Activated CD8-positive, alpha-beta memory T cell treated with anti-CD3 and anti-CD28 coated beads, Interleukin-2, amount 50 U/mL, for 4 hours (primary cell): ENCODE measurements at places on chromosomes 3 and 15.

GRCh38 chr15:78358102-78358870, 18.1 kb downstream of the CRABP1 start:
- no peak for DNase-seq

- DNase-seq = no peak
These were observed 42.1 kb downstream of the NR2F2 start for GRCh38 chr15:96372554-96372953.

GRCh38 chr15:72859017-72859756, 75.6 kb upstream of the ADPGK start:
- no peak for DNase-seq

DNA sequence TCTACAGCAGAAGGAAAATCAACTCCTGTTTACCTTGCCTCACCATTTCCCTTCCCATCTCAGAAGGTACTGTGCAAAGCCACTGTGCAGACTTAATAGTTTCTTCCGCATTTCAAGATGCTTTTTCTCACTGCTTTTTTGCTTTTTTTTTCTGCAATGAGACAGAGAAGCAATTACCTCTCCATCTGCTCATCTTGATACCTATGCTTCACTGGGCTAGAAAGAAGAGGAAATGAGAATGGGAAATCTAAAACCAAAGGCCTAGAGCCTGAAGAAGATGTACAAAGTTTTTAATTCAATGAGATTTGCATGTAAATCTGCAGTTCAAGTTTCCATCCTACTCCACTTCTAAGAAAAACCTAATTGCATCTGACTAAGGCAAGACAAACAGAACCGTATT, 238.1 kb upstream of the SETMAR start:
- DNase-seq = no peak

- DNase-seq = no peak
These were observed 14.3 kb downstream of the LIMD1 start for GRCh38 chr3:45608885-45609284.

- DNase-seq = no peak
These were observed 77.9 kb downstream of the SERPINI1 start for GRCh38 chr3:167813169-167814123.

DNA sequence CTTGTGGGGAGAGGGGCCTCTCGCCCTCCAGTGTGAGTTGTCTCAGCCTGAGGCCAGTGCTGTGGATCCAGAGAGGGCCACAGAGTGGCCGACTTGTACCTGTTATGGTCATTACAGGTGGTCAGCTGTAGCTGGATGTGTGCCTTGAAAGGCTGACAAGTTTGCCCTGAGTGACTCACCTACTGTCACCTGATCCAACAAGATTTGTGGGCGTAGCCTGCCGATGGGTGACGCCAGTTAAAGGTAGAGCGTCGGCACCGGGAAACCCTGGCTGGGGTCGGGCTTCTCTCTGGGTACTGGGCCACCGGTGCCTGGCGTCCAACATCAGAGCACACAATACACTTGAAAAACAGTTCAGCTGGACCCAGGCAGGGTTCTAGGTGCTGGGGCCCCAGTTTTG, 2.8 kb upstream of the ISG20 start:
- DNase-seq = peak; percentile 70

DNA sequence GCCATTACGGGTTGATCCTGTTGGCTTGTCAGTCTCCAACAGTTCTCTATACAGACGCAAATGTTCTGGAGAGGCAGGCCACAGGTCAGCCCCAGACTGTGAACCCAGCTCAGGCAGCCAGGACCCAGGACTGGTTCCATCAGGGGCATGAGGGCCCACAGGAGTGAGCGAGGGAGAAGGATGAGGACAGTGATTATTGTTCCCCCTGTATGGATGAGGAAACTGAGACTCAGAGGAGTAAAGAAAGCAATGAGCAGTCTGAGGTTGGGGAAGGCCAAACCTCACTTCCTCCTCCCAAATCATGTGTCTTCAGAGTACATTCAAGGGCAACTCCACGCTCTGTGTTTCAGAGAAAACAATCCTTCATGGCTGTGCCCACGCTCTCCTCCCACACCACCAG, 121.9 kb downstream of the RPLP1 start:
- DNase-seq = no peak

DNA sequence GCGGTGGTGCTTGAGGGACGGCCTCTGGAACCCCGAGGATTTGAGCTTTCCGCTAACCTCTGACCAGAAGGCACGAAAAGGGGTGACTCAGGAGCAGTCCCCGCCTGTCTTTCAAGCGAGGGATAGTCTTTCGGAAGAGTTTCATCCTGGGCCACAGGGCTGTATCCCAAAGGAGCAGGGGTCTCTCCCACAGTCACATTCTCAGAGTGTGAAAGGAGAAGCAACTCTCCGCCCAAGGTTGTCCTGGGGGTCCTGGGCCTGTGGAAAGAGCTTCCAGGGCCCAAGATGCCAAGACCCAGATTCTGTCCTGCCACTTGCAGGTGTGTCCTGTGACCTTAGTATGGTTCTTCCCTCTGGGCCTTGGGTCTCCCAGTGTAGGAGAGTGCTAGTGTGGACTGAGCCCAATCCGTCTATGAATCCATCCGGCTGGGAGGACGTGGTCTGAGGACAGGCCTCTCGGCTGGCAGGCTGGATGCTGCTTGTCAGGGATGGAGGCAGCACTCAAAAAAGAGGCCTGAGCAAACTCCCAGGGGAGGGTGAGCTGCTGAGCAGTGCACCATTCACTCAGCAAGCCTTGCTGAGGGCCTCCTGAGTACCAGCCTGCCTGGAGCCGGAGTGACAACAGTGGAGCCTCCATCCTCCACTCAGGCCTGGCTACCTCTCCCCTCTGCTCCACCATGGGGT, 1.6 kb upstream of the DUSP7 start:
- no peak for DNase-seq

GRCh38 chr15:61051569-61052031, 177.5 kb downstream of the RORA start:
- DNase-seq = no peak

DNA sequence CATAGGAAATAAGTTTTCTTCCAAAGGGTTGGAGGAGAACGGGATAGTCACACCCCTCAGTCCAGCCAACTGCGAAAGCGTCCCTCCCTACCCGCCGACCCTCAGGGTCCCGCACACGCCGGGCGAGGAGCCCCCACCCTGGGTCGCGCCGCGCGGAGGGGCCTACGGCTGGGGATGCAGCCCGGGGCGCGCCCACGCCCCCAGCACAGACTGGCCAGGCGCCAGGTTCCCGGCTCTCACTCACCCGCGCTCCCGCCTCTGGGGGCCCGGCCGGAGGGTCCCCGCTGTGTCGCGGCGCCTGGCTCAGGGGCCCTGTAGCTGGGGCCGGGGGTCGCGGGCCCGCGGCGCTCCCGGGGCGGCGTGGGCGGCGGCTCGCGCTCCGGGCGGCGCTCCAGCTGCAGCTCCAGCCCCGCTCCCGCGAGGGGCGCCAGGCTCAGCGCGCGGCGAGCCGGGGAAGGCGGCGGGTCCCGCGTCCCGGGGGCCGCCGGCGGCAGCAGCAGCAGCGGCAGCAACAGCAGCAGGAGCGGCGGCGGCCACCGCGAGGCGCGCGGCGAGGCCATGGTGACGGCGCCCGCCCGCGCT, 375 bp downstream of the HEG1 start:
- DNase-seq = peak; percentile 45

DNA sequence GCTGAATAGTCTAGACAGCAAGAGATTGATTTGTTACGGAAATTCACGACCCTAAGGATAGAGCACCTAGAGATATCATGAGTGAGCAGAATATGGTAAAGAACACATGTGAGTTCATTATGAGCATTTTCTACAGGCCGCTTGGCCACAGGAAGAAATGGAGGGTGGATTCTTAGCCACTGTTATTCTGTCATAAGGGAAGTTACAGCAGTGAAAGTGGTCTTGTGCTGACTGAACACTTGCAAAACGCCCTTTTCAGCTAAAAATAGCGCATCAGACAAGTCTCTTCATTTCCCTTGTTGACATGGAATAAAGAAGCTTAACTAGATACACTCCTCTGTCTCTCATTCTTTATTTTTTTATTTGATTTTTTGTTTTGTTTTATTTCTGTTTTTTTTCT, 19.8 kb downstream of the DGKG start:
- no peak for DNase-seq

GRCh38 chr3:127744253-127744815, 71.6 kb downstream of the ABTB1 start:
- no peak for DNase-seq

- DNase-seq = no peak
These were observed 3.4 kb downstream of the THBS1 start for GRCh38 chr15:39584266-39584659.

GRCh38 chr15:34304613-34305012, 33.0 kb downstream of the SLC12A6 start:
- DNase-seq = no peak

DNA sequence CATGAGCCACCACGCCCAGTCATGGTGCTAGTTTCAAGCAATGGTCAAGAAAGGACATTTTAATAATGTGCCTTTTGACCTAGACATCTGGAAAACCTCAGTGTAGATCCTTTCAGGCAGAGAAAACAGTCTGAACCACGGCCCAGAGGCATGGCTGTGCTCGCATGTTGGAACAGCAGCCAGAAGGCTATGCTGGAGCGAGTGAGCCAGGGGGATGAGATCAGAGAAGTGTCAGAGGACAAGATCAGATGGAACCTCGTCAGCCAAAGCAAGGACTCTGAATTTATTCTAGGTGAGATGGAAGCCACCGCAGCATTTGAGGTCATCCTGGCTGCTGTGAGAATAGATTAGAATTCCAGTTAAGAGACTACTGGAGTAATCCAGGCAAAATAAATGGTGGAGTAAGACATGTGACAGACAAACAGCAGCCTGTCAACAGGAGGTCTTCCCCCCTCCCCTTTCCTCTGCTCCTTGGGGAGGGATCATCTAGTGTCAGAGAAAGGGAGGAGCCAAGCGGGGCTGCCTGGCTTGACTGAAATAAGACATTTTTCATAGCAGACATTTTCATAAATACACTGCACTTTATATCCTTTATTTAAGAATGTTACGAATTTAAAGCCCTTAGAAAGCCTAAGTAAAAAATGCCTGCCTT, 40.4 kb upstream of the ACKR4 start:
- DNase-seq = no peak

DNA sequence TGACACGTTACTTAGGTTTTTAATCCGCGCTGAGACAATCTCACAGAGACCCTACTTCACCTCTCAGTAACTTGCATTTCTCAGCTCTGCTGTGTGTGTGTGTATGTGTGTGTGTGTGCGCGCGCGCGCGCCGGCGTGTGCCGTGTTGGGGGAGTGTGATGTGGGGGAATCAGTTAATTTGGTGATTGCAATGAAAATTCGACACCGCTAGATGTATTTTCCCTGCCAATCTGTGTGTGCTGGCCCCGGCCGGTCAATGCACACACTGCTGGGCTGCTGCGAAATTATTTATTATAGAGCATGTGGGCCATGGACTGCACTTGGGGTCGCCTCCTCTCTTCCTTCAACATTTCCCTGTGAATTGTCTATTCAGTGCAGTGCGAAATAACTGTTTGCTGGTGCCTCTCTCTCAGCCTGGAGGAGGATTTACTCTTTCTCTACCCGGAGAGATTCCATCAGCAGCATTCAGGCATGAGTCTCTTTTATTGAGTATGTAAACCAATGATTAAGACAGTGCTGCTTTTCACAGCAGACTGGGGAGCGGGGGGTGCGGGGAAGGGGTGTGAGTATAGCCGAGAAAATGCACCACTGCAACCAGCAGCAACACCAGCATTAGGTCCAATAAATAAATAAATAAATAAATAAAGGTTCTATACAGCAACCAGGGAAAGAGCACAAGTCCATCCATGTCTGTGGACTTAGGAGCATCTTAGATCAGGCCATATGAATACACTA, 2.9 kb downstream of the CADM2 start:
- DNase-seq = no peak
